ENCODE measurements at places on chromosomes 1 and 21. TPM values are rescaled to one million over a fixed set of nuclear protein-coding genes. Genes with fewer than 3 reads are reported as not detected.
A peak's percentile ranks its signal among the peaks of the same experiment; 100 is the strongest.

Gene IL20
- not detected for total RNA-seq

Gene LY9
- 11.0 TPM for total RNA-seq

Gene TAS1R1
- total RNA-seq, result 0.07 TPM

Gene MPC2
- 60.4 TPM for total RNA-seq

DNA sequence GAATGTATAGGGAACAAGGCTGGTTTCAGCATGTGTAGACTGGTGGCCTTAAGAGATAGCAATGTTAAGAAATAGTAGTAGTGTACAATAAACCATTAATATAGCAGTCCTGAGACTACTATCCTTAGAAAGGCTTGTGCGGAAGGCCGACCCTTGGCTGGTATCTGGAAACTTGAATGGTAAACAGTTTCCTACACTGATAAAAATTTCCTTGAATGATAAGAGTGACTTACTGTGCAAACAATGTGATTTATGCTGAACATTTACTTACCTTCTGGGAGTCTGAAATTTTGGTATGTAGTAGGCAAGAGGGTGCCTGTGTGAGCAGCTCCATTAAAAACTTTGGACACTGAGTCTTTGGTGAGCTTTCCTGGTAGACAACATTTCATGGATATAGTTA is 44.7 kb downstream of the MAST2 start:
- no peak overlapping the region for H3K4me3 ChIP-seq
- H3K27ac ChIP-seq, result no peak overlapping the region
- DNase-seq, result no peak
- H3K27me3 ChIP-seq, result no peaks in the 10 kb centered on the region

DNA sequence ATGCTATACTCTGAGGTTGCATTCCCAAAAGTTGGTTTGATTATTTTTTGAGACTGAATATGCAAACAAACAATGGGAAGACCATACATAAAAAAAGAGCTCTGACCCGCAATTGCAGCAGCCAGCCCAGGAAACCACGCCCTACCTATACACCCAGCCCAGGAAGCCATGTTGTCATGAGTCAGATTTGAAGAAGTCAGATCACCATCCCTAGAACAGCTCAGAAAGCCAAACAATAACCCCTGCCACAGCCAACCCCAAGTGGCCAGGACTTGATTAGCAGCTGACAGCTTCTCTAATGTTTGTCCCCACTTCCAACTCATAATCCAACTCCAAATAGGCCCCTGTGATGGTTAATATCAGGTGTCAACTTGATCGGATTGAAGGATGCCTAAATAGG is 621.9 kb downstream of the NPHP4 start:
- no peak overlapping the region for H3K27ac ChIP-seq
- H3K4me1 ChIP-seq, result peaks cover 14% of the 10 kb centered on the region
- H3K27me3 ChIP-seq, result no peaks in the 10 kb centered on the region
- H3K4me3 ChIP-seq, result no peak overlapping the region
- H3K36me3 ChIP-seq, result no peaks in the 10 kb centered on the region
- DNase-seq, result peak; percentile 32

DNA sequence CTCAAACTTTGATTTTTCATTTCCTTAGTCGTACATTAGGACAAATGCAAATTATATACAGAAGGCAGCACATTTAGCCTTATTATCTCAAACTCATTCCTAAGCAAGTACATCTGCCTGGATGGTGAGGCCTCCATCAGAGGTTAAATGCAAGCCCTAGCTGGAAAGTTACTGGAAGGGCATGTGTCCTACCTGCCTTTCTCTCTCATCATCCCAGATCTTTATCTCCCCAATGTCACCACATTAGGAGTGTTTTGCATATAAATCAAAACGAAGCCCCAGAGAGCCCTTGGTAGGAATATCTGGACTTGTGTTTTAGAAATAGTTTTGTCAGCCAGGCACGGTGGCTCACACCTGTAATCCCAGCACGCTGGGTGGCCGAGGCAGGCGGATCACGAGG is 35.0 kb downstream of the APP start:
- H3K27ac ChIP-seq, result no peak overlapping the region
- H3K36me3 ChIP-seq, result peaks cover 12% of the 10 kb centered on the region
- peaks cover 18% of the 10 kb centered on the region for H3K4me1 ChIP-seq
- H3K27me3 ChIP-seq, result no peaks in the 10 kb centered on the region
- H3K4me3 ChIP-seq, result no peak overlapping the region

DNA sequence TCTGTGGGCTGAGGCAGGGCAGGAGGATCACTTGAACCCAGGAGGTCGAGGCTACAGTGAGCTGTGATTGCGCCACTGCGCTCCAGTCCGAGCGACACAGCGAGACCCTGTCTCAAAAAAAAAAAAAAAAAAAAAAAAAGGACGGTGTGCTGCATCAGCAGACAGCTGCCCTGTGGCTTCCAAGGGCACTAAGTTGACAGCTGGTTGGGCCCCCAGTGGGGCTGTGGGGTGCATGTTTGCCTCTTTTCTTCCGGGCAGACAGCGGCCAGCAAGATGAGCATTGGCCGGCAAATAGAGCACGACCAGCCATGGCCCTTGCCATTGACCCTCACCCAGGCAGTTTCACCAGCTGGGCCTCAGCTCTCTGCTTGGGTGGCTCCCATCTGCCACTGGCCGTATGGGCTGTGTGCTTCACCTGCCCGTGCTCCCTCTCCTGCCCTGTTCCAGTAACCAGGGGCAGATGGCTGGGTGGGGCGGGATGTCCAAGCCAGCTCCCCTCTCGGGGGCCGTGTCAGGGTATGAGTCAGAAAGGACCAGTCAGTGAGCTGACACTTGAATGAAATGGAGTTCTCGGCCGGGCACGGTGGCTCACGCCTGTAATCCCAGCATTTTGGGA is 12.3 kb upstream of the SLC25A34 start:
- H3K27me3 ChIP-seq, result no peaks in the 10 kb centered on the region
- no peak overlapping the region for H3K27ac ChIP-seq
- H3K4me1 ChIP-seq, result no peaks in the 10 kb centered on the region
- no peak overlapping the region for H3K4me3 ChIP-seq

DNA sequence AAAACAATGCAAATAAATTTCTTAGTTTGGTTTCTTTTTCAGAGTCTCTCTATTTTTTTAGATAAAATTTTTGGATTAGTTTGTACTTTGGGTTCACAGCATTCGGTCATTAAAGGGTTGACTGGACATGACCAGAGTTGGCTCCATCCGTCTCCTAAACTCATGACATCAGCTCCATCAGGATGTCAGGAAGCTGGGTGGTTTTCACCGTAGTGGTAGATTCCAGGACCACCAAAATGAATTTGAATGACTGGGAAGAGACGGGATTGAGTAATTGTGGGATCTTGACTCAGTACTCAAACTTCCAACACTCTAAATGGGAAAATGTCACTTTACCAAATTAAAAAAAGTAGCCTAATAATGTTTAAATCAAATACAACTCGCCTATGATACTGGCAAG is 279.2 kb upstream of the DUSP10 start:
- H3K27ac ChIP-seq, result no peak overlapping the region
- no peak overlapping the region for H3K4me3 ChIP-seq

DNA sequence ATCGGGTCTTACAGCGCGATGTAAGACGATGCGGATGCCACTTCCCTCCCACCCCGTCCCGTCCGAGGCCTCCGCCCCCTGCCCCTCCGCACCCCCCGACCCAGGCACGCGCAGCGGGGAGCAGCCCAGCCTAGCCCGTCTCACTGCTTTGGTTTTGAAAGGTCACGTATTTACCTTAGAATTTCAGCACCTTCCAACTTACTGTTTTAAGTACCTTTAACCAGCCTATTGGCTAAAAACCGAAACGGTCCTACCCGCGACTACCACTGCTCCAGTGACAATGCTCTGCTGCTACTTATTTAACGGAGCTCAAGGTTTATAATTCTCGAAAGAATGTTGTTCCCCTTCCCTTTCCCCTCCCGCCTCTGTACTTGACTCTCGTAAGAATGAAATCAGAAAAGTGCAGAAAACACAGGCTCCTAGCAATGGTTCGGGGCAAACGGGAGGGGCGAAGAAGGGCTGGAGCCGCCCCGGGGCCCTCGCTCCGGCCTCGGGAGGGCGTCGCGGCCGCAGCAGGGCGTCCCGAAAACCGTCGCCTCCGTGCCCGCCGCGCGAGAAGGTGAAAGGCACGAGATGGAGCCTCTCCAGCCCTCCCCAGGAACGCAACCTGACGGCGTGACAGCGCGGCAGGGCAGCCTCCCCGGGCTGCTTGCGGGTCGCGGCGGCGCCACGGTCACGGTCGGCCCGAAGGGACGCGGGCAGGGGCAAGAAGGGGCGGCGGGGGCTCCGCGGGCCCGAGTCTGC is 667 bp downstream of the TMEM50B start:
- peaks cover 2% of the 10 kb centered on the region for H3K36me3 ChIP-seq
- peak overlapping the region; percentile 88 for H3K27ac ChIP-seq
- peak overlapping the region; percentile 83 for H3K4me3 ChIP-seq
- peak; percentile 64 for DNase-seq
- H3K4me1 ChIP-seq, result peaks cover 17% of the 10 kb centered on the region

DNA sequence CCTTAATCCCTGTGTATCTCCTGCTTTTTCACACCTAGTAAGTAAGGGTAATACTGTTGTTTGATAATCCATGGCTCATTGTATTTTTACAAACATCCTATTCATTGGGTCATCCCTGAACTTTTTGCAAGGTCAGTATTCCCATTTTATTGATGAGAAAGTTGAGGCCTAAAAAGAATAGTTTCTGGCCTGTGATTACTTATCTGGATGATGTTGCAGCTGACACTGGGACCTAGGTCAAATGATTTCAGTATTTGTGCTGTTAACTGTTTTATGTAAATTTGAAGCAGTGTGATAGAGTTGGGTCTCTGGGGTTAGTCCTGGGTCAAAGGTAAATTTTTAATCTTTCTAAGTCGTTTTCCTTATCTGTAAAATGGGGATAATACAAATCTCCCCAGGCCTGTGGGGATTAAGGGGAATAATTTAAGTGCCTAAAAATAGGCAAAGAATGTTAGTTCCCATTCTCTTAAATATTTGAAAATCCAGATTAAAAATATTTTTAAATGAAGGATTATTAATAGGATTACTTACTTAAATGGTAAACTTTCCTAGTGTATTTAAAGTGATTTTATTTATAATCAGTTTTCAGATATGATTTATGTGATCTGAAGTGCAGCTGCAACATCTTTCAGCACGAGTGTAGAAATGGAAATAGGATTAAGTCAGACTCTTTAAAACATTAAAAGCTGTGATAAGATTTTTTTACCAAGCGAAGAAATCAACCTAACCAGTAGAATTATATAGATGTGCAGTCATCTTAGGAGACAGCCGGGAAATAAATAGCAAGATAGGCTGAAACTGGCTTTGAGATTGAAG is 4.3 kb downstream of the PPP2R5A start:
- H3K4me1 ChIP-seq, result peaks cover 62% of the 10 kb centered on the region
- DNase-seq, result no peak
- peak overlapping the region; percentile 19 for H3K27ac ChIP-seq
- peak overlapping the region; percentile 30 for H3K4me3 ChIP-seq
- no peaks in the 10 kb centered on the region for H3K27me3 ChIP-seq

GRCh38 chr1:41360074-41360785 is 1.0 kb upstream of the FOXO6 start:
- no peak for DNase-seq
- peaks cover 10% of the 10 kb centered on the region for H3K4me1 ChIP-seq
- peaks cover 23% of the 10 kb centered on the region for H3K27me3 ChIP-seq
- no peaks in the 10 kb centered on the region for H3K36me3 ChIP-seq

DNA sequence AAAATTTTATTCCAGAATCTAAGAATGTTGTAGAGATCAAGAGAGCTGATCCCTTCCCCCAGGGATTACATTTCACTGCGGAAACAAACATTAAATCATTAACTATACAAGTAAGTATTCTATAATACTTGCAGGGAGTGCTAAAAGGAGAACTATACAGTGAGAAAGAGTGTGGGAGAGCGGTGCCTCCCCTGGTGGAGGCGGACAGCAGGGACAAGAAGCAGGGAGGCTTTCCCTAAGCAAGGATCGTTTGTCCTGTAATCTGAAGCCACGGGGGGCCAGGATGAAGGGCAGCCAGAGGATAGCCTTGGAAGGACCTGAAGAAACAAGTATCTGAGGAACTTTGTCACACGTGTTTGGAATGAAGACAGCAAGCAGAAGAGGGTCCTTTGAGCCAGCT is 40.1 kb downstream of the SLC9C2 start:
- peaks cover 1% of the 10 kb centered on the region for H3K4me1 ChIP-seq
- no peak for DNase-seq
- H3K36me3 ChIP-seq, result no peaks in the 10 kb centered on the region
- peaks cover 2% of the 10 kb centered on the region for H3K27me3 ChIP-seq
- H3K27ac ChIP-seq, result no peak overlapping the region

DNA sequence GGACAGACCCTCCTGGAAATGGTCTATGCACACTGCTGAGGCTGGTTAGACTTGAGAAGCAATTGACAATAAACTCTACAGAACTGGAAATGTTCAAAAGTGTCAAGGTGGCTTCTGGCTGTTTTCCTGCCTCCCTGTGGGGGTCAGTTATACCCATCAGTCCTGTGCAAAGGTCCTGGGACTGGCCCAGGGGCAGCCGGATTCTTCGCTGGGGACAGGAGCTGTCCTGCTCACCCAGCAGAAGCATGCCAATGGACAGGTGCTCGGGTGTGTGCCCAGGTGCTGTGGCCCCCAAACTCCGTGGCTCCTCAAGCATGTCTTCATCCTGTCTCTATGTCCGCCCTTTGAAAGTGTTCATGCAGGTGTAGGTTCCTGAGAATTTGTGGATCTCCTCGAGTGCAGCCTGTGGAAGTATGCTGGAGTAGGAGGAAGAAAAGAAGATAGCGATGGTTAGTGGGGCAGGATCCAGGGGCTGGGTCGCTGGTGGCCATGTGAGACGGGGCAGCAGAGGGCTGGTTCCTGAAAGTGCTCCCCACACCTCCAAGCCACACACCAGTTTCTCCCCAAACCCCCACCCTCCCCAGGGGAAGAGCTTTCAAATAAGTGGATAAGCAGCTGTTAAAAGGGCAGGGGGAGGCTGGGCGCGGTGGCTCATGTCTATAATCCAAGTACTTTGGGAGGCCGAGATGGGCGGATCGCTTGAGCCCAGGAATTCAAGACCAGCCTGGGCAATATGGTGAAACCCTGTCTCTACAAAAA is 49.8 kb downstream of the DHRS3 start:
- no peaks in the 10 kb centered on the region for H3K27me3 ChIP-seq
- H3K36me3 ChIP-seq, result peaks cover 44% of the 10 kb centered on the region
- no peak overlapping the region for H3K27ac ChIP-seq
- no peak for DNase-seq
- no peak overlapping the region for H3K4me3 ChIP-seq

GRCh38 chr1:246114369-246114768 is 392.7 kb downstream of the SMYD3 start:
- H3K36me3 ChIP-seq, result peaks cover 2% of the 10 kb centered on the region
- H3K27me3 ChIP-seq, result no peaks in the 10 kb centered on the region
- H3K27ac ChIP-seq, result no peak overlapping the region

GRCh38 chr1:214386747-214387146 is 105.8 kb downstream of the SMYD2 start:
- no peaks in the 10 kb centered on the region for H3K27me3 ChIP-seq
- H3K27ac ChIP-seq, result peak overlapping the region; percentile 40
- no peak overlapping the region for H3K4me3 ChIP-seq
- peaks cover 6% of the 10 kb centered on the region for H3K4me1 ChIP-seq
- no peaks in the 10 kb centered on the region for H3K36me3 ChIP-seq
- DNase-seq, result peak; percentile 18

- H3K4me1 ChIP-seq, result no peaks in the 10 kb centered on the region
- H3K36me3 ChIP-seq, result no peaks in the 10 kb centered on the region
- no peak for DNase-seq
- H3K4me3 ChIP-seq, result no peak overlapping the region
- no peaks in the 10 kb centered on the region for H3K27me3 ChIP-seq
- no peak overlapping the region for H3K27ac ChIP-seq
Observed at GRCh38 chr1:165228111-165228655, 128.3 kb downstream of the LMX1A start.

GRCh38 chr1:176196728-176197127 is 10.4 kb downstream of the COP1 start:
- peaks cover 36% of the 10 kb centered on the region for H3K36me3 ChIP-seq
- H3K27ac ChIP-seq, result peak overlapping the region; percentile 63
- H3K4me1 ChIP-seq, result peaks cover 72% of the 10 kb centered on the region
- H3K4me3 ChIP-seq, result peak overlapping the region; percentile 33
